Heart right ventricle (tissue), 16 donors: ENCODE measurements at places on chromosomes 5 and 9. TPM values are rescaled to one million over a fixed set of nuclear protein-coding genes. Genes with fewer than 3 reads are reported as not detected.

DNA sequence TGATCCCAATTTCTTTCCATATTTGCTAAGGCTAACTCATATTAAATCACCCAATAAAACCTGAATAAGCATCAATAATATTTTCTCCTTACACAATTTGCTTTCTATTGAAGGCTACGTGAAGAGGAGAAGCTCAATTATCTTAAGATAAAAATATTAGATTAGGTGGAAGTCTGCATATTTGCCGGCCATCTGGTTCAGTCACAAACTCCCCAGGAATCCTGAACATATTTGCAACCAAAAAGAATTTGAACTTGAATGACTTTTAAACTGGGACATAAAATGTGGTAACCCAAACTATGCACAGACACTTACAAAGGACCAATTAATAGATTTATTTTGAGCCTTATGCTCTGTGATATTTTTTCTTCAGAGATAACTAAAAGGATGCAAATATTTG lies 92.3 kb downstream of the HAPLN1 start:
- DNase-seq: no peak

Gene IL6ST
- total RNA-seq: 137 TPM

DNA sequence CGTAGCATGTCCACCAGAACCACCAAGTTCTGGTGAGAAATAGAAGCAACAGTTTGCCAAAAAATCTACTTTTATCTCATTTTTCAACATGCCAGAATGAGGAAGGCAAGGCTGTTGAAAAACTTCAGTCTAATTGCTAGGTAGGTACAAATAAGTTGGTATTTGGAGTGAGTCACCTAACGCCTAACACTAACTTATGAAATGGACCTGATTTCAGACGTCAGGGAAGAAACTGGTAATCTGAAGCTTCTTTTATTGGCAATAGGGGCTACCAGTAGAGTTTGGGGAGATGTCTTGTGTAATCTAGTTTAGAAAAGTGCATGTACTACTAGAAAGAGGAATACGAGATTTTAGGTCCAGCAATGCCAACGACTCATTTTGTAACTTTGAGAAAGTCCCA lies 4.4 kb upstream of the PDE6A start:
- no peak for DNase-seq

DNA sequence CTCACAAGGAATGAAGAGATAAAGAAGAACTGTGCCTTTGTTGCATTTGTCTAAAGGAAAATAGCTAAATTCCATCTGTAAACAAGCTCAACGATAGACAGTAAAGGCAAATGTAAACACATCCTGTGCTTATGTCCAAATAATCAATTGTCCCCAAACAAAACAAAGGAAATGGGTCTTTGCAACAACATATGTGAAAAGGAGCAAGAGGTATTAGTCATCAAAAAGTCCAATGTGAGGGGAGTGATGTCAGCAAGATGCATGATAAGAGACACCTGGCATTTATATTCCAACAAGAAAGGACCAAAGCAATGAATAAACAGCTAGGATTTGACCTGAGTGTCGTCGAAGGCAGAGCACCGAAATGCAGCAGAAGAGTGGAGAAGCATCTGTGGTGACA lies 209.1 kb downstream of the ASTN2 start:
- DNase-seq: no peak

GRCh38 chr9:982394-983230 lies 6.2 kb downstream of the DMRT3 start:
- no peak for DNase-seq

DNA sequence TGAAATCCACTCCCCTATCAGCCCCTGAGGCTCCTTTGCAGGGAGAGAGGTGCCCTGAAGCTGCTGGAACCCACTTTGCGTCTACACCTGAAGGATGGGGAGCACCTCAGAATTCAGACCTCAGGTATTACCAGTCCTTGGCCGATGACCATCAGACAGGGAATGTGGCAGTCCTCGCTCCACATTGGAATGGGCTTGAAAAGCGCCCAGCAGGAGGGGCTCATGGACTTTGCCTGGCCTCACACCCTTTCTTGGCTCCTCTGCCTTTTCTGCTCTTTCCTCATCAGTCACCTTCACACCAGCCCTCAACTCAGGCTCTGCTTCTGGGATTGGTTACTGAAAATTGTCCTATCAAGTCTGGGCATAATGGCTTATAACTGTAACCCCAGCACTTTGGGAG lies 83.9 kb downstream of the BARX1 start:
- no peak for DNase-seq

GRCh38 chr9:131715906-131716305 lies 24.0 kb downstream of the RAPGEF1 start:
- DNase-seq: peak; percentile 55

DNA sequence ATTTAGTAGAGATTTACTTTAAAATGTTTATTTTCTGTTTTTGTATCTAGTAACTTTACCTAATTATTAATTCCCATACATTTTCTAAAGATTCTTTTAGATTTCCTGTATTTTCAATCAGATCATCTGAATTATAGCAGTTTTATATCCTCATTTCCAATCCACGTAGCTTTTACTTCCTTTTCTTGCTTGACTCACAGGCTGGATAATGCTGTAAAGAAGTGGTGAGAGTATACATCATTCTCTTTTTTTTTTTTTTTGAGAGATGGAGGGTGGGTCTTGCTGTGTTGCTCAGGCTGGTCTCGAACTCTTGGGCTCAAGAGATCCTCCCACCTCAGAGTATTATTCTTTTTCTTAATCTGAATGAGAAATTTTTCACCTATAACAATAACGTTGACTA lies 11.2 kb upstream of the SETX start:
- DNase-seq: no peak

DNA sequence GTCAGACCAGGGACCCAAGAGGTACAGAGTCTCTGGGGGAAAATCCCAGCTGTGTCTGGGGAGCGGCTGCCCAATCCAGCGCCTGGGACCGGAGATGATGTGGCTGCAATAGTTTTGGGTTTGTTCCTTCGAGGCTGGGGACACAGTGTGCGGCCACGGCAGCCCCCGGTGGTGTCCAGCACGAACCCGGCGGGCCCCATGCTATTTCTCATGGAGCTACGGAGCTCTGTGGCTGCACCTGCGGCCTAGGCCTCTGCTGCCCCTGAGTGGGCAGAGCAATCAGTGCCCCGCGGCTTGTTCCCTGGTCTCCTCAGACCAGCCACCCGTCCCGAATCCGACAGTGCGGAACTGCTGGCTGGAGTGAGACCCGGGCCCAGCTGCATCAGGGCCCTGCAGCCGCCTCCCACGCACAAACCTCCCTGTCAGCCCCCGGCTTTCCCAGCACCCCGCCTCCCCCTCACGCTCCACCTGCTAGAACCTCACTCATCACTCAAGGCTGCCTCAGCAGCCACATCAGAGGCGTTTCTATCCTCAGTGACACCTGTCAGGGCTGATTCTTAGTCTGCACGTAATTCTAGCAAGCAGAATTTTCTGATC lies 29.0 kb downstream of the SARDH start:
- DNase-seq: no peak

Gene SPATA31D4
- not detected for total RNA-seq

Gene MZB1
- total RNA-seq: 1.2 TPM

Gene WDR31
- 26.9 TPM for total RNA-seq

DNA sequence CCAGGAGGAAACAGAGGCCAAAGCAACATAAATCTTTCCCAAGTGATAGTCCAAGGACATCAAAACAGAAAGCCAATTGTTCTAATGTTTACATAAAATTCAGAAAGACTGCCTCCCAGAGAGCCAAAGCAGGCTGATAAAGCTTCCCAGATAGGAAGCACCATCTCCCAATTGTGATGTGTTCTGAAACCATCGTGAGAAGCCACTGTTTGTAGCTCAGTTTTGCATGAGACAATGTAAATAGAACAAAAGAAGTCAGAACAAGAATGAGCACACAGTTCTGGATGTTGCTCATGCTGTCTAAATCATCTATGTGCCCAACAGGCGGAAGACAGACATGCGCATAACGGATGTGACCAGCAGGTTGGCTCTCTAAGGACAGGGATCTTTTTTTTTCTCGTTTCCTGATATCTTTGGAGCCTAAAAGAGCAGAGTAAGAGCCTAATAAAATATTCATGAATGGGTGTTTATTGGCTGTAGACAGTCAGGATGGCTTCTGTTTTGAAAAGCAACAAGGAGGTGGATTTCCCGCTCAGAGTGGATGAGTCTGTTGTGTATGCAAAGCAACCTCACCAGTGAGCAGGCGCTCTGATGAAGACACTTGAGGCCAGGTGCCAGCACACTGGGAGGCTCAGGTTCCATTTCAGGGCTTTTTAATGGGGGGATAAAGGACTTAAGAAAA lies 113.6 kb downstream of the GNA14 start:
- DNase-seq: no peak

Gene TPM2
- total RNA-seq: 597 TPM

Gene SLC45A2
- not detected for total RNA-seq

DNA sequence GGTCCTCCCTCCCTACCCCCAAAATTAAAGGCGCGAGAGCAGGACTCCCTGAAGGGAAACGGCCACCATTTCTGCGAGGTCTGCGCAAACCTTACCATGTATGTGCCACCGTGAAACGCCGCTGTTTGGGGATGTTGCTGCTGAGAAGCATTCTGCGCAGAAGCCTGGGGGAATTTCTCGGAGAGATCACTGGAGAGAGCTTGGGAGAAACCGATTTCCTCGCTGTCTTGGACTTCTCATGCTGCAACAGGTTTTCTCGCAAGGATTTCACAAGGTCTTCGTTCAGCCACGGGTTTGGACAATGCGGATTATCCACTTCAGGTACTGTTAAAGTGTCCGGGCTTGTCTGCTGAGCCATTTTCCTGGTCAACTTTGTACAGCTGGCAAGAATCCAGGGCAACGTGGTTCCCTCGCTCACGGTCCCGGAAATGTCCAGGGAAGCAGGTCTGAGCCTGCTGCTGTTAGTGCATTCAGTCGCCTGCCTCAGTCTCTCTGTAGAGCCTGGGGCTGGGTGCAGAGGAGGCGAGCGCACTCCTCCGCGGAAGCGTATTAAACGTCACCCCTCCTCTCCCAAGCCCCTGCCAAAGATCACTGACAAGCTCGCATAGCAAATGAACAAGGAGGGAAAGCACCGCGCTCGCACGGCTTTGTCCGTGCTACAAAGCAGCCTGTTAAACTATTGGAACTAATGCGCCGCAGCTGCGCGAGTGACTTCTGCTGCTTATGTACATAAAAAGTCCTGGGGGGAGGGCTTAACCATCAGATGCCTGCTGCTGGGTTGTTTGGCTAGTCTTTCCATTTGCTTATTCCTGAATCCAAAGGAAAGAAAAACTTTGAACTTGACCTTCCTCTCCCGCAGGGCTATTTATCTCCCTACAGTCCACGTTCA lies 125.1 kb downstream of the PDE4D start:
- peak; percentile 56 for DNase-seq

DNA sequence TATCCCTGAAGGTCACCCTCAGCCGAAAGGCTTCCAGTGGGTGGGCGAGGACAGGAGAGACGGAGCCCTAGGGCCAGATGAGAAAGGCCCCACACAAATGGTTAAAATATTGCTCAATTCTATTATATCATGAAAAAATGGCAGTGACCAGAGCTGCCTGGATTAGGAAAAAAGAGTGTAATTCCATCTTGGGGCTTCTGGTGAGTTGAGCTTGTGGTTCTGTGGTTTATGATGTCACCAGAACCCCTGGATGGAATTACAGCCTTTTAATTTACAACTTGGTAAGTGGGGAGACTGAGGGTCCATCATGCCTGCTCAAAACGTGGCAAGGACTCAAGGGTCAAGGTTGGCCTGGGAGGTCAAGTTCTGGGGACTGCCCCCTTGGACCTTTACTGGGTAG lies 55.5 kb upstream of the STC2 start:
- no peak for DNase-seq

- DNase-seq: no peak
Observed at GRCh38 chr9:80796632-80797031, 892.7 kb downstream of the TLE1 start.

DNA sequence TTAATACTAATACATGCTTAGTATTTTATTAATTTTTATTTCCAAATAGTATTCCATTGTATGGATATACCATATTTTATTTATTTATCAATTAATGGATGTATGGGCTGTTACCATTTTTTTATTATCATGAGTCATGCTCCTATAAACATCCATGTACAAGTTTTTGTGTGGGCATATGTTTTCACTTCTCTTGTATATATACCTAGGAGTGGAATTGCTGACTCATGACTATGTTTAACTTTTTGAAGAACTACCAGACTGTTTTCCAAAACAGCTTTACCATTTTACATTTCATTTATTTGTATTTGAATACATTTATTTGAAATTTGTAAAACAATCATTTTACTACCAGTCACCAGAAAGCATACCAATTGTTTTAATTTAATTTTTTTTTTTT lies 14.1 kb upstream of the LRRC19 start:
- DNase-seq: no peak
